ENCODE measurements at places on chromosomes 5 and 9. TPM values are rescaled to one million over a fixed set of nuclear protein-coding genes. Genes with fewer than 3 reads are reported as not detected.

DNA sequence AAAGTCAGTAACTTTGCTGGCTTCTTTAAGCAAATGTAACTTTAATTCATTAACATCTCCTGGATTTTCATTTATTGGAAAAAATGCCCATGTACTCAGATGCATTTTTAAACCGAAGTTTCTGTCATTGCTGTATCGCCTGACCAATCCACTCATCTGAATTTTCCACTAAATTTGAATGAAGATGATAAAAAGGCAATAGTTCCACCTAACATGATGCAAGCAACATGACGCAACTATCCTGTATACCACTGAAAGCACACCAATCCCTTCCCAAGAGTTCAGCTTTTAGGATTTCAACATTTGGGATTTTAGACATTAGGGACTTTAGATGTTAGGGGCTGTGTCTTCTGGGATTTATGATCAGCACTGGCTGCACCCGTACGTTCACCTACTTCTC, 215.6 kb downstream of the KIF4B start:
- no peak for DNase-seq

DNA sequence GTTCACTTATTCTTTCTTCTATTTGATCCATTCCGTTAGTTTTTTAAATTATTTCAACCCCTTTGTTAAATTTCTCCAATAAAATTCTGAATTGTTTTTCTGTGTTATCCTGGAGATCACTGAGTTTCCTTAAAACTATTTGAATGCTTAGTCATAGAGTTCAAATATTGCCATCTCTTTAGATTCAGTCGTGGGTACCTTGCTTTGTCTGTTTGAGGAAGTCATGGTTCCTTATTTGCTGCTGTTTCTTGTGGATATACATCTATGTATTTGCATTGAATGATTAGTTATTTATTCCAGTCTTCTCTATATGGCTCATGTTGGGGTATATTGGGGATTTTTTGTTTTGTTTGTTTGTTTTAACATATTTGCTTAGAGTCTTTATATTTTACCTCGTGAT, 80.6 kb downstream of the HINT1 start:
- no peak for DNase-seq

DNA sequence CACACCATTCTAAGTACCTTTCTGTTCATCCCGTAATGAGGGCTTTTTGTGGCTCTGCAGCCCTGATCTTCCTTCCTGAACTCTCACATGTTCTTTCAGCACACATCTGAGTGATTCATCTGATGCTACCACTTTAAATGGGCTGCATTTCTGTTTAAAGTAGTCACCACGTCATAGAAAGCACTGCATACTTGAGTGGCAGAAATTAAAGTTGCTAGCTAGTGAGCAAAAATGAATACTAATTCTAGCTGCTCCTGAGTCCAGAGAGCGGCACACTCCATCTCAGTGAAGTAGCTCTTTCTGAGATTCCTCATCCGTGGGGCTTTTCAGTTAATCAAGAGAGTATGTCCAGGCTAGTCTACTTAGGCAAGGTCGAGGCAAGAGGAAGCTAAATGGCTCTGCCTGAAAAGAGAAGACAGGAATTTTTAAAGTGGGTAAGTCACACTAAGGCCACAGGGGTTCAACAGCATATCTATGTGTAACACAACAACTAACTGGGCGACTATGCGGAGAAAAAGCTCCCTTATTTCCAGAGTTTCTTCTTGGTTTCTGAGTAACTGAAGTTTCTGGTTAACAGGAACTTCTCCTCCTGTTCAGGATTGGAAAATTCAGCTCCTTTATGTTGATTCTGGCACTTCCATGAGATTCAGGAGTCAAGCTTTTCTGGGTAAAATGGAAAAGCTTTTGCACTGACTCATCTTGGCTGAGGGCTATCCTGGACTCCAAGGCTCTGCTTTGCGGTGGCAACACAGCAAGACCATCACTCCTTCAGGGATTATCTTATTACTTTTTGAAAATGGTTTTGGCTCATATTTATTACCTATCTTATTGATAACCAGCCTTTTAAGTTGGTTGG, 109.5 kb downstream of the TAF11L14 start:
- DNase-seq, result no peak

Gene PCA3
- 1.2 TPM for total RNA-seq

Gene SVEP1
- total RNA-seq, result 0.46 TPM

Measured in pulmonary artery endothelial cell (primary cell).